ENCODE measurements at places on chromosomes 2 and 18.

- peak; percentile 30 for DNase-seq
These were observed 108.0 kb downstream of the CDH19 start for GRCh38 chr18:66495844-66496243.

DNA sequence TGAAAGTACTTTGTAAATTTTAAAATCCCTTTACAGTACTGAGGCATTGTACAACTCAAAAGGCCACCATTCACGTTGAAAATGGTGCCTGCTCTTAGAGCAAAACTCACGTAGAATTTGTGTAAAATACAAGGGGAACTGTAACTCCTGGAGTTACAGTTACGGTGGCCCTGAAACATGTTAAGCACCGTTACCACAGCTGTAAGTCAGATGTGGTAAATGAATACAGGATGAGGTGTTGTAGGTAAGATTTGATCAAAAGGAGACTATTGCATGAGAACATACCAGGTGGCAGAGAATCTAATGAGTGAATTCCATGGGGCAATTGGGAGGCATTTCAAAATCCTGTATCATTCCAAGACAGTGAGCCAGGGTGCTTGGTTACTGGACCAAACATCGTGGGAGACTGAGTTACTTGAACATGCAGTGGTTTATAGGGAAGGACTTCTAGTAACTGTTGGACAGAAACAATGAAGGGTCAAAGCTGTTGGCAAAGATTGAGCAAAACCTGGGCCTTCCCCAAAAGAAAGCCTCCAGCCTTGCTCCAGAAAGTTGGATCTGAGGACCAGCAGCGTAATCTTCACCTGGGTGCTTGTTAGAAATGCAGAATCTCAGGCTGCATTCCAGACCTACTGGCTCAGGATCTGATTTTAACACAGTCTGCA lies 535.8 kb upstream of the POU3F3 start:
- DNase-seq: no peak

GRCh38 chr2:56807861-56808260 lies 624.1 kb downstream of the CCDC85A start:
- DNase-seq: no peak

DNA sequence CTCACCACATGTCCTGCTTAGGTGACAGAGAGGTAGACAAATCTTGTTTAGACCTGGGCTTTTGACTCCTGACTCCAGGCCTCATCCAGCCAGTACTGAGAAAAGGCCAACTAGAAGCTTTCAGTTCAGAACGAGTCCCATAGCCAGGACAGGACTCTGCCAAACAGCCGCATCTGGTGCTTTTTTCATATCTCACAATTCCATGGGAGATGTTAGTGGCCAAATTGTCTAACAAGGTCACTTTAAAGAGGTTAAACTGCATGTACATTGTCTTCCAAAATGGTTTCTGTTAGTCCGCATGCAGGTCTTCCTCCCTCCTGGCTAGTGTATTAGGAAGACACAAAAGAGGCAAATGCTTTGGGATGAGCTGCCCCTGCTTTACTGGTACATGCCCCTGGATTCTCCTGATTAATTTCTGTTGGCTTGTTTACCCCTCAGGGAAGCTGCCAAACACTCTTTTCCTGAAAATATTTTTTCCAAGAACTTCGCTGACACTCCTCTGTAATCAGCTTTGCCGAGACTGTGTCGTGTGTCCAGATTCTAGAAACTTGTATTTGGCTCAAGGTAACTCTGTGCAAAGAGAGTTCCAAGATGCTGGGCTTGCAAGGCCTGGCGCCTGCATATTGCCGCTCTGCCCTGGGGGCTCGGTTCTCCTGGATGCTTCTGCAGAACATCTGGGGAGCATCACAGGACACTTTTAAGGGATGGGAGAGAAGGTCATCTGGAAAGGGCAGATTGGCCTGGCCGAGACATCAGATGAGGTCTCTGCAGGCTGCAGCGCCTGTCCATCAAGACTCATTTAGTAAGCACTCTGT lies 209.2 kb upstream of the APCDD1 start:
- no peak for DNase-seq

DNA sequence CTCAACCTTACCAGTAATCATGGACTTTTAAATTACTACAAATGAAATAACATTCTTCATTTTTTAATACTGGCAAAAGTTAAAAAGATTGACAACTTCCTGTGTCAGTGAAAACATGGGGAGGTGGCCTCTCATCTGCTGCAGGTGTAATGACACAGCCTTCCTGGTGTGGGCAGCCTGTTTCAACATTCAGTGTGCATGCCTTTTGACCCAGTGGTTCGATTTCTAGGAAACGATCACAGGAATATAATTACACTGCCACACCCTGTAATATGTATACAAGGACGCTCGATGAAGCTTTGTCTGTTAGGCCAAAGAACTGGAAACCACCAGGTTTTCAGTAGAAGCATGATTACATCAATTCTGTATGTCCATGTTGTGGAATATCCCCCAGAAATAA lies 68.7 kb downstream of the MTHFD2 start:
- peak; percentile 79 for DNase-seq

- DNase-seq: no peak
These were observed 81.9 kb upstream of the SERPINE2 start for GRCh38 chr2:224120986-224121385.

DNA sequence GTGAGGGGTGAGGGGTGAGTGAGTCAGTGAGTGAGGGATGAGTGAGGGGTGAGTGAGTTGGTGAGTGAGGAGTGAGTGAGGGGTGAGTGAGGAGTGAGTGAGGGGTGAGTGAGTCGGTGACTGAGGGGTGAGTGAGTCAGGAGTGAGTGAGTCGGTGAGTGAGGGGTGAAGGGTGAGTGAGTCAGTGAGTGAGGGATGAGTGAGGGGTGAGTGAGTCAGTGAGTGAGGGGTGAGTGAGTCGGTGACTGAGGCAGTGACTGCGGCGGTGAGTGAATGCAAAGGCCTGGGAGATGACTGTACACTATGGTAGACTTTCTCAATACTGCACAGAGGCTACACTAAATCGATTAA lies 16.6 kb downstream of the THAP4 start:
- DNase-seq: no peak

DNA sequence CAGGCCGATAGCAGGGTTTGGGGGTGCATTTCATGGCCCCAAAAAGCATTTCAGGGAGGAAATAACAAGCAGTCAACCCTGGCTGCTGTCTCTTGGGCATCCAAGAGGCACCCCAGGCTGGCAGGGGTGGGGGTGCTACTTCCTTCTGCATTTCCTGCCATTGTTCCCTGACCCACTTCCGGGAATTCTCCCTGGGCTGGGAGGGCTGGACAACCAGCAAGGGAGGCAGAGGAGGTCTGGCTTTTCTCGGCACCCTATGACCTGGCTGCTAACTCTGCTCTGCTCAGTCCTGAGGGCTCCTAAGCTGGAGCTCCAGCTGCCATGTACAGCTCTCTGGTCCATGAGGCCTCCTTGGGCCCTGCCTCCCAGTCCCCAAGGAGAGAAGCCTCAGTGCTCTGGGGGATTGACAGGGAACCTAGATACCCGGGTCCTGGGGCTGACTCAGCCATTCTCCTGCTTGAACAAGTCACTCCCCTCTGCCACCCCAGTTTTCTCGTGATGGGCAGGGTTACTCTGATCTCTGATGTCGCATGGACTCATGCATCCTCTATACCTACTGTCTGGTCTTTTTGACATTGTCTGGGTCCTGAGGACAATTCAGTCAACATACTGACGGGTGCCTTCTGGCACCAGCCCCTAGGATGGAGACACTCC lies 47.2 kb downstream of the DYSF start:
- DNase-seq: no peak

DNA sequence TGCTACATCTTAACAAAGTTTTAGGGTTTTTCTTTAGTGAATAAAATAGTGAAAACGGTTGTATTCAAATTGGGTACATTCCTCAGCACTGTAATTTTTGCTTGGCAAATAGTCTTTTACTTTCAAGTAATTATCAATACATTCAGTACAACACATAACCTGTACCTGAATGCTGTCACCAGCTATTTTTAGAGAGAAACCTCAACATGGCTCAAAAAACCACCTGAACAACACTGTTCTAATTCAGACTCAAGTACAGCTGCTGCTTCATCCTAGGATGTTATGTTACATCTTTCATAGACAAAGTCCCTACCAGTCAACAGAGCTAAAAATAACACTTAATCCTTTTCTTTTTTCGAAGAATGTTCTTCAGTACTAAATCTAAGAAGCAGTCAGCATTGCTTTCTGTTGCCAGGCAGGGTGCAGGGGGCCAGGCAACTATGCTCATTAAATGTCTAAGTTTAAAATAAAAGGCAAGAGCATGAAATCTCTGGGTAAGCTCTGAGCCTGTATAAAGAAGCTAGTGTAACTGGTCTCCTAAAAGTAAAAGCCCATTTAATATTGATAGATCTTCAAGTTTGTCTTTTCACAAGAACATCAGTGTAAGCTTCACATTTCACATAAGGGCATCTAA lies 20.5 kb downstream of the PDIA6 start:
- DNase-seq: no peak

Data from transverse colon (tissue), 4 donors.